ENCODE measurements at places on chromosomes 1 and 21.

GRCh38 chr1:61224609-61225008, 142.2 kb downstream of the NFIA start:
- DNase-seq, result no peak

DNA sequence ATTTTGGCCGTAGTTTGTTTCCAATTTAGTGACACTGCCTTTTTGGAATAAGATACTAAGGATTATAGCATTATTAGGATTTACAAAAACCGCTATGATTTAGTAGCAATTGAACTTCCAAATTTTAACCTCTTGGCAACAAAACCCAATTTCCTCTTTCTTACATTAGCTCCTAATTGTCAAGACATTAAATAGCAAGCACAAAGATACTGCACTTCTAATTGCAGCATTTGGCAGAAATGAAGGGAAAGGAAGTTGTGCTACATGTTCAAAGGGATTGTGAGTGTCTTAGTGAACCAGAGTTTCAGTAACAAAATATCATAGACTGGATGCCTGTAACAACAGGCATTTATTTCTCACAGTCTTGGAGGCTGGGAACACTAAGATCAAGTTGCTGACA, 99.9 kb downstream of the NUF2 start:
- no peak for DNase-seq

DNA sequence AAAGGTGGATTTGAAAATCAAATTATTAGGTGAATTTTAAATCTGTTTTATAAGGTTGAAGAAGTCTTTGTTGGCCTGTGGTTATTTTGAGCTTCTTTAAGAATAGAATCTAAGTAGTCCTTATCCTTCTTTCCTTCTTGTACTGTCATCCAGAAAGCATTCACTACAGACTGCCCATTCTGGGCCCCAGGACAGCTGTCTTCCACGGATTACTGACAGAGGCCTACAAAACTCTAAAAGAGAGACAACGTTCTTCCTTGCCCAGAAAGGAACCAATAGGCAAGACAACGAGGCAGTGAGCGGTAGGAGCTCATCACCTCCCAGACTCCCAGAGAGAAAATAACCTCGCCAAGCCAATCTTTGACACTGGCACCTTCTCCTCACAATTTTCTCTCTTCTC, 24.4 kb upstream of the PIGC start:
- no peak for DNase-seq

- DNase-seq, result no peak
These were observed 15.7 kb upstream of the EDEM3 start for GRCh38 chr1:184770181-184770979.

- DNase-seq, result no peak
These were observed 100.9 kb upstream of the HMGB4 start for GRCh38 chr1:33762962-33763361.

- no peak for DNase-seq
These were observed 48.0 kb downstream of the MAN1C1 start for GRCh38 chr1:25664357-25665199.

GRCh38 chr1:159429074-159429861, 2.7 kb upstream of the OR10J4 start:
- no peak for DNase-seq

DNA sequence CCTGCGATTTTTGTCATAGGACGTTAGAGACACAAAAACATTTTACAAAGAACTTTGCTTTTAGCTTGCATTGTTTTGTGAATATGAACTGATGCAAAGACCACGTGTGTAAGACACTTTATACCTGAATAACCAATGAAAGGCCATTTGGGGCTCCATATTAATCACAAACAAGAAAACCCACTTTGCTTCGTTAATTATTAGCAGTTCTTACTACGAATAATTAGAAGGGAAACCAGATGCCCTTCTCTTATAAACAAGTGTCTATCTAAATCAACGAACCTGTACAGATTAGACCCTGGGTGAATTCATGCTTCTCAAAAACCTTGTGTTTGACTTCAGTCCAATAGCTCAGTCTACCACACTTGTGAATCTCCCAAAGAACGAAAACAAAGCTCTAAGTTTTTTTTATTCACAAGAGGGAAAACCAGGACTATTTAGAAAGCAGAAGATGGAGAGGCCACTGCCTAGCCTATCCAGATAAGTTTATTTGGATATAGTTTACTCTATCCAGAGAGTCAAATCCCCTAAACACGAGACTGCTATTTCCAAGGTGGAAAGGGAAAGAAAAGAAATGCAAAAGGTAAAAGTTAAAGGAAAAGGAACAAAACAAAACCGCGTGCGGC, 897 bp downstream of the CYYR1 start:
- no peak for DNase-seq

DNA sequence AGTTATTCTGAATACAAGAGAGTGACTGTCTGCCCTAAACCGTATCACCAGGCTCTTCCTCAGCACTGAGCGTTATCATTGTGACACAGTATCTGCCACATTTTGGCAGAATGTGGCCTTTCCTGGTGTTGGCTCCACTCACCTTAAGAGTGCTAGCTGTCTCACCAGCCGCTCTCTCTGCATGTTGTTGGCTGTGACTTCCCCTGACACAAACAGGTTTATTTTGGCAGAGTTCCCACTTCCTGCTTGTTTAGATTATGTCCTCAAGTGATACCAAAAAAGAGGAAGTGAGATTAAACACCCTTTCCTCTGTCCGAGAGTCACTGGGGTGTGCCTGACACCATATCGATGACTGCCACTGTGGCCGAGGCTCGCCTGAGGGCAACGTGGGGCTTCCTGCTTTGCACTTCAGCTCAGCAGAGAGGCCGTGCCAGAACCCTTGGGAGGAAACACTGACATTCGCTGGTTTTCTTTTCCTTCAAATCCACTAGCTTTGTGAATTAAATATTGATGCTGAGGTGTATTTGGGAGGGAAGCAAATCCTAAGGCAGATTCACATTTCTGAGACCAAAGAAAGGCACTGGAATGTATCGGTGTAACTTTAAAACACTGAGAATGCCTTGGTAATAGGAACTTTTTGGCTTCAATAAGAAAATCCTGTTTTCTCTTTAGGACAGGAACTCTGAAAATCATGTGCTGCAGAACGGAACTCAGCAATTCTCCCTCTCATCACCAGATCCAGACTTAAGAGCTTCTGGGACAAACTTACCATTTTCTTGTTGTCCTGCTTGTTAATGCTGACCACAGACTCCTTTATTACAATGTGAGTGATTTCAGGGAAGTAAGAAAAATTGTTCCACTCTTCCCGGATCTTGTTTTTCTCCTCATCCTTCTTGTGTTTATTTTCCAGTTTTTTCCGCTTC, 102.1 kb downstream of the JAK1 start:
- DNase-seq, result peak; percentile 90

DNA sequence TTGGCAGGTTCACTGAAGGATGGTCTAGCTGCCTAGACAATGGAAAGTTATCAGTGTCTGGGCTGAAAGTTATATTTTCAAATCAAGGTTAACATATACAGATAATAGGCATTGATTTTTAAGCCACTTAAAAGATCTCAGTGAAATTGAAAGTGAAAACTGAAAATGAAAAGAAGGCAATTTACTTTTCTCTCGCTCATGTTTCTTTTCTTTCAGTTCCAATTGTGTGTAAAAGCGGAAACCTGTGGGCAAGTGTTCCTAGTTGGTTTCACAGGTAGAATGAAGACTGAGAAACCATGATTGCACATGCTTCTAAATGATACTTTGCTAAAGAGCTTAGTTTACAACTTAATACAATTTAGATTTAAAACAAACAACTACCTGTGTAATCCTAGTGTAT, 383.7 kb downstream of the ZP4 start:
- no peak for DNase-seq

DNA sequence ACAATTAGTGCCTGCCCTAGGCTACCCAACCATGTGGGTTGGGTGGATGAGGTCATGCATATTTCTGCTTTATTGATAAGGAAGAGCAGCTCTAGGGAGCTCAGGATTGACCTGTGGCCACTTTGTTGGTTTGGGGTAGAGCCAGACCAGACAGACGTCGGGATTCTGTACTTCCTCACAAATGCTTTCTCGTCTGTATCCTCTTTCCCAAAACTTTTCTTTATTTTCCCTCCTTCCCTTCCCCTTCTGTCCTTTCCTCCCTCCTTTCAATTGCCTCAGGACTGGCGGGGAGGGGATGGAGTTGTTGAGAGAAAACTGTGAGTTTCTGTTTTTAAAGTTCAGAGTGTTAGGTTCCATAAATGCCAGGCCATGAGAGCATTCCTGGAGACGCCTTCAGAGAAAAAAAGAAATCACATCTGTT, 68.0 kb downstream of the UCK2 start:
- no peak for DNase-seq

GRCh38 chr1:211833174-211833820, 2.7 kb upstream of the LPGAT1 start:
- no peak for DNase-seq

DNA sequence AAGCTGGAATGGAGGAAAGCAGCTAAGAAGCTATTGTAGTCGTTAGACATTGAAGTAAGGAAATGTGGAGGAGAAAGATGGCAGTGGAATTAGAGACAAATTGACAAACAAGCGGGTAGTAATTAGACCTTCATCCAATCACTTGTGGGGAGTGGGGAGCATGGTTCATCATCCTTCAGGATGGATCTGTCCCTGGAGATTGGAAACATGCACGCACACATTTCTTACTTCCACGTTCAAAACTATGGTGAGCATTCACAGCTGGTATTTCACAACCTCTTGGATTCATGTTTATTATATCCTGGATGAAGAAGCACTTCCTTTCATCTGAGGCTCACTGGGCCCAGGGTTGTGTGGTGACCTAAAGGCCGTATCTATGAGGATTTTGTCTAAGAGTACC, 188.1 kb downstream of the ST6GALNAC3 start:
- no peak for DNase-seq

DNA sequence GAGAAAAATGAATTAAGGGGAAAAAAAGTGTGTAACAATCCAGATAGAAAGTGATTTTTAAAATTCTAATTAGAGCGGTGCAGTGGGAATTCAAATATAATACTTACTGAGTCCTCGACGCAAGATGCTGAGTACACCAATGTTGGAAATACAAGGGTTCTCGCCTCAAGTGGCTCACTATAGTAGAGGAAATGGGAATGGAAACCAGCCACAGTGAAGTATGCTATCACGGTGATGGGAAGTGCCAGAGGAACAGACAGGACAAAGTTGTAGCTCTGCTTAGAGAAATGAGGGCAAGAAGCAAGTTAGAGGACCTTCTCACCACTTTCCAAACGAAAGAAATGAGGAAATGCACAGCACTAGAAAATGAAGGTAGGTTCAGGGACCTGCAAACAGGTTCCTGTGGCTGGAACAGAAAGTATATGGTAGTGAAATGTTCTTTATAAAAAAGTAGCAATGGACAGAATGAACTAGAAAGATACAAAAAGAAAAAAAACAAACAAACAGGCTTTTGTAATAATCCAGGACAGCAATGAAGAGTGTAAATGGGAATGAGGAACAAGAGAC, 13.5 kb downstream of the EGLN1 start:
- no peak for DNase-seq

DNA sequence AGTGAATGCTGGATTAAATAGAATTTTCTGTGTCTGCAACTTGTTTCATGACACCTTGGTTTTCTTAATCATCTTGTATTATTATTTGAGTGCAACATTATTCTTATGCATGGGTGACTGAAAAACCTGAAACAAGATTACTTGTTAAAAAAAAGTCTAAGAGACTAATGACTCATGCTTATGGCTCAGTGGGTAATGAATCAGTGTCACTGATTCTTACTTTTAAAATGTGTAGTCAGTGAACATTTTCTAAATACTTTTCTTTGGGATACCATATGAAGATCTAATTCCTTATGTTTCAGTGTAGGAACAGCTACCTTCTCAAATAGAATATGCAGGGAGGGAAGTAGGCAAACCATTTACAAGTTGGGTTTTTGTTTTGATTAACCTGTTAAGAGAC, 65.5 kb downstream of the PRKAA2 start:
- DNase-seq, result no peak

- DNase-seq, result no peak
These were observed 141.9 kb downstream of the SDCCAG8 start for GRCh38 chr1:243397613-243398321.

- DNase-seq, result no peak
These were observed 17.0 kb downstream of the F3 start for GRCh38 chr1:94524531-94524930.

DNA sequence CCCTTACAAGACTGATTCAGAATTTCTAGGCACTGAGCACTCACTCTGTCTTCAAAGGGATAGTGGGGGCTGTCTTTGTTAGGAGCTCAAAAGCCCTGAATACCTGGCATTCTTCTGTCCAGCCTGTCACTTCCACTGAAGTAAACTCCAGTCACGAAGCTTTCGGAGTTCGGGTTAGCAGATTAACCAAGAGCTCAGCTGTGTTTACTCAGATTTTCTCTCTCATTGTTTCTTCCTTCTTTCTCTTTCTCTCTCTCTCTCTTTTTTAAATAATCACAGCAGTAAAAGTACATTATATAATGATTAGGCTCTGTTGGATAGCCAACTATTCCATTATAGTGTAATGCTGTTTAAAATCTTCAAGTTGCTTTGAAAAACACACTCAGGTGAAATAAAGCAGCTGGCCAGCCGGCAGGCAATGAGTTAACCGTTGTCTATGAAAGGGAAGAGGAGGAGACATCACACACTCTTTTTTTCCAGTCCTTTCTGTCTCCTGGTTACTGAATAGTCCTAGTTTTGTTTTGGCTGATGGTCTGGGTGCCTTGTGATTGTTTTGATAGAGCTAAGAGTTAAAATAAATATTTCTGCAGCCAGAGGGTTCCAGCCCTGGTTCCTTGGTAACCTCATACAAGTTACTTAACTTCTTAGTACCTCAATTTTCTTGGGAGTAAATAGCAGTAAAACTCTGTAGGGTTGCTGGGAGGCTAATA, 89.8 kb downstream of the ADSS2 start:
- no peak for DNase-seq

GRCh38 chr1:65493802-65494201, 73.3 kb downstream of the LEPR start:
- no peak for DNase-seq

DNA sequence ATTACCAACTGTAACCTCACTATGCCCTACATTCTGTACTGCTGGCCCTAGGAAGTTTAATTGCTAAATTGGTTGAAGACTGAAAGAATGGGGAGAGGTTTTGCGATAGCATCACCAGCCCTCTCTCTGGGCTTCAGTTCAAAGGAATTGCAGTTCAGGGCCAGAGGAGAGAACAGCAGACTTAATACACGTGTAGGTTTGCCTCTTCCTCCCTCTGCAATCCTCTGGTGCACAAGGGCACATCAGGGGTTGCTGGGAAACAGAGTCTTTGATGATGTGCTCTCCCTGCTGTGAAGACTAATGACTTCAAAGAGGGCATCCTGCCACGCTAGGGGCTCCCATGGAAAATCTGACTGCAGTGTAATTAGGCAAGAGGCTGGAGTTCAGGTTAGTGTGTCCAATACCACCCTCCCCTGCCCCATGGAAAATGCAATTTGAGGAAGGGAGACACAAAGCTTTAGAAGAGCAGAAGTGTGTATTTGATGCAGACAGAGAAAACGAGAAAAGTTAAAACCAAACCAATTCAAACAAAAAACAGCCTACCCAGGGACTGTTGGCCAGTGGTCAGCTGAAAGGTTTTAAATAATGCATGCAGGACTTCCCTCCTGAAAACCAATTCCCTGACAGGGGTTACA, 167.9 kb downstream of the ASTN1 start:
- DNase-seq, result no peak

GRCh38 chr1:114902343-114902742, 47.7 kb downstream of the SYCP1 start:
- no peak for DNase-seq

- DNase-seq, result no peak
These were observed 661.8 kb downstream of the MATN1 start for GRCh38 chr1:30061292-30062220.

GRCh38 chr1:65297706-65298105, 11.6 kb upstream of the DNAJC6 start:
- no peak for DNase-seq

Data from NCI-H460 (cell line).